ENCODE measurements at places on chromosomes 1 and 21. TPM values are rescaled to one million over a fixed set of nuclear protein-coding genes. Genes with fewer than 3 reads are reported as not detected.
A peak's percentile ranks its signal among the peaks of the same experiment; 100 is the strongest.

DNA sequence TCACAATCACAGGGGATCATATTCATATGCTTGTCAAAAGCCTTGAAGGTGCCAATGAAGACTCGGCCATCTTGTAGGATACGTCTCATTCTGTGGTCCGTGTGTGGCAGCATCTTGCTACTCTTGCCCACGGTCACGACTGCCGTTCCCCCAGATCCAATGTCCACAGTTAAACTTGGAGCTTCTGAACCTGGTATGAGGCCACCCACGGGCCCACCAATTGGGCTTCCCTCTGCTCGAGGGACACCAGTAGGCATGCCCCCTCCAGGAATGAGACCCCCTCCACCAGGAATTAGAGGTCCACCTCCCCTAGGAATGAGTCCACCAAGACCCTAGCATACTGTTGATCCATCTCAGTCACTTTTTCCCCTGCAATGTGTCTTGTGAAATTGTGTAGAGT is 39.6 kb downstream of the MORN1 start:
- no peak overlapping the region for H3K4me3 ChIP-seq
- peak overlapping the region; percentile 3 for H3K27ac ChIP-seq
- DNase-seq, result no peak
- no peaks in the 10 kb centered on the region for H3K27me3 ChIP-seq

GRCh38 chr1:192375306-192375705 is 58.5 kb downstream of the RGS21 start:
- H3K27me3 ChIP-seq, result no peaks in the 10 kb centered on the region
- peaks cover 30% of the 10 kb centered on the region for H3K4me1 ChIP-seq
- no peaks in the 10 kb centered on the region for H3K36me3 ChIP-seq
- H3K4me3 ChIP-seq, result no peak overlapping the region
- DNase-seq, result no peak
- no peak overlapping the region for H3K27ac ChIP-seq

- peaks cover 20% of the 10 kb centered on the region for H3K36me3 ChIP-seq
- H3K27me3 ChIP-seq, result no peaks in the 10 kb centered on the region
- H3K4me1 ChIP-seq, result peaks cover 3% of the 10 kb centered on the region
- H3K4me3 ChIP-seq, result no peak within 1 kb of the TSS
- H3K27ac ChIP-seq, result no peak within 1 kb of the TSS
Measured at GRCh38 chr1:173635116-173635515, at the start of gene TEX50. TSS of gene TEX50 (plus strand) at chr1:173635338. CDS start at chr1:173635522, 184 bp downstream.

- no peak overlapping the region for H3K27ac ChIP-seq
- H3K4me3 ChIP-seq, result no peak overlapping the region
- no peaks in the 10 kb centered on the region for H3K27me3 ChIP-seq
- no peak for DNase-seq
Measured at GRCh38 chr1:150089846-150090520, 22.4 kb downstream of the VPS45 start.

GRCh38 chr1:86324130-86324822 is 71.8 kb downstream of the ODF2L start:
- H3K27me3 ChIP-seq, result no peaks in the 10 kb centered on the region
- no peak overlapping the region for H3K4me3 ChIP-seq
- no peak overlapping the region for H3K27ac ChIP-seq
- no peak for DNase-seq
- no peaks in the 10 kb centered on the region for H3K36me3 ChIP-seq

- peaks cover 33% of the 10 kb centered on the region for H3K4me1 ChIP-seq
- peak; percentile 15 for DNase-seq
- H3K27ac ChIP-seq, result no peak overlapping the region
- H3K4me3 ChIP-seq, result no peak overlapping the region
- H3K36me3 ChIP-seq, result no peaks in the 10 kb centered on the region
Measured at GRCh38 chr1:3671371-3672180, 19.3 kb downstream of the TP73 start.

GRCh38 chr21:45470773-45471524 is 66.0 kb downstream of the COL18A1 start:
- peak overlapping the region; percentile 89 for H3K27ac ChIP-seq
- DNase-seq, result no peak
- no peaks in the 10 kb centered on the region for H3K27me3 ChIP-seq
- H3K4me1 ChIP-seq, result peaks cover 8% of the 10 kb centered on the region

DNA sequence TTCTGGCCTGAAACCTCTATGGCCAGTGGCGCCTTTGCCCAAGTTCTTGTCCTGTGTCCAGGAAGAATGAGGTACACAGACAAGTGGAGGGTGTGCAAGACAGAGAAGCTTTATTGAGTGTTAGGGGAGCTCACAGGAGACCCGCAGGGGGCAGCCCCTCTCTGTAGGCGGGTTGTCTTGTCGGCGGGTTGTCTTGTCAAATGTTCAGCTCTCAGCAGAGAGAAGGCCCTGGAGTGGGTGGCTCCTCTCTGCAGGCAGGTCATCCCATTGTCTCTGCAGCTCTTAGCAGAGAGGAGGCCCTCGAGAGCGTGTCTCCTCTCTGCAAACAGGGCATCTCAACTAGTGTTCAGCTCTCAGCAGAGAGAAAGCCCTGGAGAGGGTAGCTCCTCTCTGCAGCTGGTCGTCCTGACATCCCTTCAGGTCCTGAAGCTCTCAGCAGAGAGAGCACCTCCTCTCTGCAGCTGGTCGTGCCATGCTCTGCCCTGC is 11.0 kb downstream of the COL6A2 start:
- peaks cover 2% of the 10 kb centered on the region for H3K27me3 ChIP-seq
- no peak overlapping the region for H3K4me3 ChIP-seq
- H3K4me1 ChIP-seq, result peaks cover 12% of the 10 kb centered on the region
- no peak overlapping the region for H3K27ac ChIP-seq
- DNase-seq, result no peak

DNA sequence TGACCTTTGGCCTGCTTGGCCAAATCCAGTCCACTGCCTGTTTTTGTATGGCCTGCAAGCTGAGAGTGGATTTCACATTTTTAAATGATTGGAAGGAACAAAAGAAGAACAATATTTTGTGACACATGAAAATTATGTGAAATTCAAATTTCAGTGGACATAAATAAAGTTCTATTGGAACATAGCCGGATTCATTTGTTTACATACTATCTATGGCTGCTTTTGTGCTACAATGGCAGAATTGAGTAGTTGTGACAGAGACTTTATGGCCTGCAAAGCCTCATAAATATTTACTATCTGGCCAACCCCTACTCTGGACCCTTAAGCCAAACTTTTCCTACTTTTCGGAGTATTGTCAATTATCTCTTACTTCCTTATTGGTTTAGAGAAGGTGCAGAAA is 66.6 kb upstream of the IPO9 start:
- H3K27ac ChIP-seq, result no peak overlapping the region
- no peaks in the 10 kb centered on the region for H3K27me3 ChIP-seq

DNA sequence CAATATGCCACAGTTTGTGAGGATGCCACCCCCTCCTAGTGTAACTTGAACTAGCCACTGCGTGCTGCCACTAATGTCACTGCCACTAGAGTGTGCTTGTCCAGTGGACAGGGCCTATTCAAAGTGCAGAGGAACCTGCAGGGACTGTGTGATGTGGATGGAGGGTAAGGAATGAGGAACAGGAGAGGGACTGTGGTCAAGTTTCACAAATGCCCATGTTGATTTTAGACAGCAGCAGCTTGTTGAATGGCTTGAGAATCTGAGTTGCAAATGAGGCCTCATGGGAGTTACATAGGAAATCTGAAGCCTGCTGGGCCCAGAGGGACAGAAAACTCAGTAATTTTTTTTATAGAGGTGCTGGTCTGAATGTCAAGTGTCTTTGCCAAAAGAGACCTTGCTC is 112.3 kb downstream of the HHAT start:
- no peak overlapping the region for H3K4me3 ChIP-seq
- H3K4me1 ChIP-seq, result peaks cover 19% of the 10 kb centered on the region
- no peaks in the 10 kb centered on the region for H3K27me3 ChIP-seq
- no peak overlapping the region for H3K27ac ChIP-seq
- H3K36me3 ChIP-seq, result no peaks in the 10 kb centered on the region

DNA sequence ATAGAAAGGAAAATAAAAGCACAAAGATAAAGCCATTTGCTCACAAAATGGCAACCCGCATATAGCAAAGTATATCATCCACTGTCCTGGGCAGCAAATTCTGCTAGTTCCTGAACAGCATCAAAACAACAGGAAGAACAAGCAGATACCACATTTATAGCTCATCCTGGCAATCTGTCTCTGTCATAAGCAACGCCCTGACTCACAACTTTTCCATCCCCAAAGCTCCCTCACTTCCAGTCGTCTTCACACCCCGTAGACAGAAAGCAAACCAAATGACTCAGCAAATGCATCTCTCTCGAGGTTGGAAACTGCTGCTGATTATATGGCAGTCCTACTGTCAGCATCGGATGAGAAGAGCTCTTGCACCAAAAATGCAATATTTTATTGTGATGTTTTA is 65.8 kb downstream of the AK5 start:
- H3K36me3 ChIP-seq, result no peaks in the 10 kb centered on the region
- H3K4me1 ChIP-seq, result peaks cover 3% of the 10 kb centered on the region
- no peak overlapping the region for H3K27ac ChIP-seq
- no peak overlapping the region for H3K4me3 ChIP-seq

GRCh38 chr1:46508757-46509156 is 19.1 kb downstream of the DMBX1 start:
- H3K27me3 ChIP-seq, result peaks cover 15% of the 10 kb centered on the region
- no peaks in the 10 kb centered on the region for H3K36me3 ChIP-seq
- no peak overlapping the region for H3K27ac ChIP-seq

The ELF3 gene
- total RNA-seq, result 13.7 TPM

- no peak for DNase-seq
- peaks cover 33% of the 10 kb centered on the region for H3K4me1 ChIP-seq
- no peaks in the 10 kb centered on the region for H3K36me3 ChIP-seq
Measured at GRCh38 chr1:18951818-18952391, 4.6 kb downstream of the IFFO2 start.

- peaks cover 16% of the 10 kb centered on the region for H3K36me3 ChIP-seq
- DNase-seq, result no peak
- H3K4me3 ChIP-seq, result no peak overlapping the region
- H3K27me3 ChIP-seq, result peaks cover 9% of the 10 kb centered on the region
- no peak overlapping the region for H3K27ac ChIP-seq
Measured at GRCh38 chr1:54906586-54906985, 19.6 kb upstream of the DHCR24 start.

The TTC22 gene
- 0.63 TPM for total RNA-seq

DNA sequence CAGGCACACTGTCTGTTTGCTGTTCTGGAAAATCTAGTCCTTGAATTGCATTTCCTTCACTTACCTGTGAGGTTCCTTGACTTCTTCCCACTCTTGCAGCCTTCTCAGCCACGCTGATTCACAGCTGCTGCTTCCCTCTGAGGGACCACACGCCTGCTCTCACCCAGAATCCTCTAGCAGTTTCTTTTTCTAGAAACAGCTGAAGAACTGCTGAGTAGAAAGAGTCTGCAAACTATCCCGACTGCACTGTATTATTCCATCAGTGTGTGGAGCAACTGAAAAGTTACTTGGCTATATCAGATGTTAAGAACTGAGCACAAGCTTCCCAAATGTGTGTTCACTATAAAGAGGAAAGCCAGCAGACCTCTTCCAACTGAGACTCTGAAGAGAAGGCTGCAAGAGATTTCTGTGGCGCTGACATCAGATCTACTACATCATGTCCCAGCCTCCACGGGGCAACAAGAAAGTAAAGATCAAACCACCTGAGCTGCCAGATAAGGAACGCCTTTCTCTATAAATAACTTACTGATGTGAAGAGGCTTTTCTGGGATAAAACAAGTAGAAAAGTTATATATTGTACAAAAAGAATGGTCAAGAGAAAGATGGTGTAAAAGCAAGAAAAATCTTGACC is 226.6 kb downstream of the RERE start:
- peak overlapping the region; percentile 79 for H3K27ac ChIP-seq
- peaks cover 9% of the 10 kb centered on the region for H3K36me3 ChIP-seq
- no peaks in the 10 kb centered on the region for H3K27me3 ChIP-seq
- H3K4me3 ChIP-seq, result no peak overlapping the region

The CHAF1B gene
- total RNA-seq, result 20.7 TPM

GRCh38 chr1:182410620-182411273 is 10.3 kb upstream of the TEDDM1 start:
- H3K4me3 ChIP-seq, result no peak overlapping the region
- H3K4me1 ChIP-seq, result peaks cover 6% of the 10 kb centered on the region
- no peaks in the 10 kb centered on the region for H3K27me3 ChIP-seq
- no peak for DNase-seq
- peaks cover under 1% of the 10 kb centered on the region for H3K36me3 ChIP-seq
